ENCODE measurements at places on chromosomes 4 and X. TPM values are rescaled to one million over a fixed set of nuclear protein-coding genes. Genes with fewer than 3 reads are reported as not detected.

Gene MTMR1
- 14.6 TPM for total RNA-seq

Gene TNIP2
- total RNA-seq, result 49.4 TPM

Gene ARHGAP36
- total RNA-seq, result not detected

Gene SH3RF1
- total RNA-seq, result 8.5 TPM

Gene SSX2
- total RNA-seq, result not detected

Gene DNAAF6
- total RNA-seq, result 0.10 TPM

Gene SPANXN4
- not detected for total RNA-seq

Gene EMCN
- not detected for total RNA-seq

Gene MAGEB1
- not detected for total RNA-seq

Gene SPANXB1
- total RNA-seq, result 2.0 TPM

Gene MAGEA11
- total RNA-seq, result not detected

Gene GABRE
- total RNA-seq, result 27.3 TPM

Gene SASH3
- total RNA-seq, result not detected

Gene DACH2
- not detected for total RNA-seq

Gene CFP
- total RNA-seq, result 0.31 TPM

Gene RAB41
- not detected for total RNA-seq

Gene RAB40A
- total RNA-seq, result not detected

Gene NLGN4X
- total RNA-seq, result 0.02 TPM

Gene SLC10A4
- total RNA-seq, result 7.4 TPM

Gene SOX3
- 0.07 TPM for total RNA-seq

Gene RPGR
- total RNA-seq, result 12.0 TPM

Gene NALF2
- total RNA-seq, result 6.0 TPM

Gene PPEF2
- not detected for total RNA-seq

Gene HSD17B13
- 0.07 TPM for total RNA-seq

Gene BCORL1
- total RNA-seq, result 9.0 TPM

Gene ZBTB33
- total RNA-seq, result 11.2 TPM

Gene ITM2A
- not detected for total RNA-seq

Gene RRH
- total RNA-seq, result 0.12 TPM

Gene FREM3
- not detected for total RNA-seq

Gene RTL3
- total RNA-seq, result not detected

Gene PHOX2B
- total RNA-seq, result not detected

Gene CT45A10
- total RNA-seq, result not detected

Gene ZCCHC12
- 0.21 TPM for total RNA-seq

Gene ARSH
- total RNA-seq, result not detected

Gene ACE2
- not detected for total RNA-seq

Gene DSPP
- not detected for total RNA-seq

Gene PLP1
- not detected for total RNA-seq

Data from A549 treated with GW870086 at 1 μM for 4 hours (cell line).